D721Med (cell line): ENCODE measurements at places on chromosomes 11 and 22.

DNA sequence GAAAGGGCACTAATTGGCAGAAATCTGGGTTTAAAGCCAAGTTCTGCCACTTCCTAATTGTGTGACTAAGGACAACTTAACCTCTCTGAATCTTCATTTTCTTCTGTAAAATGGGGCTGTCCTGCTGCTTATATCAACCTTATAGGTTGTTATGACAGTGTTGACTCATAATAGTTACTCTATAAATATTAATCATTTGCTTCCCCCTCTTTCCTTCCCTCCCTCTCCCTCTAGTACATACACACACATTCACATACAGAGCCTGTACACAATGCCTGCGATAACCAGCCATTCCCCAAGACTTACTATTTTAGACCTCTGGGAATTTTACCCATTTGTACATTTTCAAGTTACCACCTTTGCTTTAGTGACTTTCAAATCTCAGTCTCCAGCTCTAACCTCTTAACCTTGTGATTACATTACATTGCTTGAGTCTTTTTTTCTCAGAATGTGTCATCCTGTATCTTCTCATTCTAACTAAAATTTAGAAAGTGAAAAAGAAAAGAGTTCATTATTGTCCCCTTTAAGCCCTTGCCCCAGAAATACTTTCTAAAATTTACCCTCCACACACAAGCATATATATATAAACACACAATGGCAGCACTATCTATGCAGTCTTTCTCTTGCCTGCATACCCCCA, 31.9 kb downstream of the GDPD4 start:
- DNase-seq: no peak

DNA sequence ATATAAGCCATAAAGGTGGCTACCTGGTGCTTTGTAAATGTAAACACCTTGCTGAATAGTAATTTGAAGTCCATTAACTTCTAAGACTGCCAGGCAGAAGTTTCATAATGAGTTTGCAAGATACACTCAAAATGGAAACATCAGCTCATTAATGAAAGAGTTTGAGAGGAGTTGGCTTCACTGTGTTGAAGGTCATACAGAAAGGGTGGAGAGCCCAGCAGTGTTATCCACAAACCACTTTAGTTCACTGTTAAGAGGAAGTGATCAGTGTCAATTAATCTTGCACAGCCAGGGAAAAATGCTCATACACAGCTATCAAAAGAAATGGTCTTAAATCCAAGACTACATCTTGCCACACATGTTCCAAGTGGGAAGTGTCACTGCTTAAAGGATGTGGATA, 689.4 kb downstream of the JRKL start:
- DNase-seq: no peak

DNA sequence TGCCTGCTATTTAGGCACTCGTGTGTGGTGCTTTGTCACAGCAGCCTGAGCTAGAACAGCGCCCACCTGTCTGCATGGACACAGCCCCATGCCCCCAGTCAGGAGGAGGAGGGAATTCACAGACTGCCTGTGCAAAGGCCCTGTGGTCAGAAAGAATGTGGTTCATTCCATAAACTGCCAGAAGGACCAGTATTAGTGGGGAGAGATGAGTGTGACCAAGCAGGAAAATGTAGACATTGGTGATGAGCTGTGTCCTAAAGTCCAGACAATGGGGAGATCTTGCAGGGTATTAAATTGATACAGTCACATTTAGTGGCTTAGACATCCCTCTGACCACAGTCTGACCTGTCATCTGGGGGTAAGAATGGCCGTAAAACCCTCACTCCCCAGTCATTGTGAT, 83.7 kb upstream of the LINC01488 start:
- DNase-seq: no peak

GRCh38 chr22:25072406-25072805, 119.9 kb downstream of the KIAA1671 start:
- DNase-seq: no peak

DNA sequence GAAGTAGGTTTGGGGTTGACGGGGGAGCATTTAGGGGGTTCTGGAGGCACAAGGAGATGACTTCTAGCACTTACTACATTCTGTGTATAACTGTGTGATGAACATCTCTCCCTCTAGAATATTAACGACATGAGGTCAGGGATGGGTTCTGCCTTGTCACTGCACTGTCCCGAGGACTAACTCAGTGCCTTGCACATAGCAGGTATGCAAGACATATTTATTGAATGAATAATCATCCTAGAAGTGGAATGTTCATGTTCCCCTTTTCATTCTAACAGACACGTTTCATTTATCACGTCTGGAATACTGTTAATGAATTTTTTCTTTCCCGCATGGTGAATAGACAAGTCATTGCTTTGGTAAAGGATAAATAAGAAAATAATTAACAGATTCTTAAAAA, 12.6 kb downstream of the SYT13 start:
- DNase-seq: no peak

GRCh38 chr11:64713781-64714363, 9.1 kb downstream of the NRXN2 start:
- no peak for DNase-seq

- DNase-seq: no peak
These were observed 66.9 kb downstream of the TBC1D22A start for GRCh38 chr22:46829117-46829891.

DNA sequence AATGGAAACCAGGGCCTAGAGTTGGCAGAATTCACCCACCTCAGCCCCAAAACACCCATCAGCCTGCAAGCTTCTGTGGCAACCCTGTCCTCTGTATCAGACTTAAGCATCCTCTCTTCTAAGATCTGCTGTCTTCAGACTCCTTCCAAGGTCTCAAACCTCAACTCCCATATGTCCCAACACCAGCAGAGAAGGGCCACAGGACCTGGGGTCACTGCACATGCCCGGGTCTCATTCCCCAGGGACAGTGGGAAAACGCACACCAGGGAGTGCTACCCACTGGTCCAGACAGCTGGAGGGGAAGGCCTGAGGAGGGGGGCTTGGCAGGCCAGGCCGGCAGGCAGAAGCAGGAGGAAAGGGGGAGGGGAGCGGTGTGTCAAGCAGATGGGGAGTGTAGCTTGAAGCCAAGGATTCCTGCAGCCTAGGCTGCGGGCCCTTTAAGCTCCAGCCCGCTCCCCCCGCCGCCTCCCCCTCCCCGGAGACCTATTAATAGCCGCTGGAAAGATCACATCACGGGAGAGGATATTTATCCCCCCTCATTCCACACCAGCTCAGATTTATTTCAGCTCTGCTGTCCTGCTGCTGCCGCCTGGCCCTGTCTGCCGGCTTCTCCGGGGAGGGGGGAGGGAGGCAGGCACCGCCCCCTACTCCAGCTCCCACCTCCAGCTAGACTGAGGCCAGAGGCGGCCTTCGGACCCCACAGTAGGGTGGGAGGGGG, 16.7 kb downstream of the BCL9L start:
- peak; percentile 63 for DNase-seq

DNA sequence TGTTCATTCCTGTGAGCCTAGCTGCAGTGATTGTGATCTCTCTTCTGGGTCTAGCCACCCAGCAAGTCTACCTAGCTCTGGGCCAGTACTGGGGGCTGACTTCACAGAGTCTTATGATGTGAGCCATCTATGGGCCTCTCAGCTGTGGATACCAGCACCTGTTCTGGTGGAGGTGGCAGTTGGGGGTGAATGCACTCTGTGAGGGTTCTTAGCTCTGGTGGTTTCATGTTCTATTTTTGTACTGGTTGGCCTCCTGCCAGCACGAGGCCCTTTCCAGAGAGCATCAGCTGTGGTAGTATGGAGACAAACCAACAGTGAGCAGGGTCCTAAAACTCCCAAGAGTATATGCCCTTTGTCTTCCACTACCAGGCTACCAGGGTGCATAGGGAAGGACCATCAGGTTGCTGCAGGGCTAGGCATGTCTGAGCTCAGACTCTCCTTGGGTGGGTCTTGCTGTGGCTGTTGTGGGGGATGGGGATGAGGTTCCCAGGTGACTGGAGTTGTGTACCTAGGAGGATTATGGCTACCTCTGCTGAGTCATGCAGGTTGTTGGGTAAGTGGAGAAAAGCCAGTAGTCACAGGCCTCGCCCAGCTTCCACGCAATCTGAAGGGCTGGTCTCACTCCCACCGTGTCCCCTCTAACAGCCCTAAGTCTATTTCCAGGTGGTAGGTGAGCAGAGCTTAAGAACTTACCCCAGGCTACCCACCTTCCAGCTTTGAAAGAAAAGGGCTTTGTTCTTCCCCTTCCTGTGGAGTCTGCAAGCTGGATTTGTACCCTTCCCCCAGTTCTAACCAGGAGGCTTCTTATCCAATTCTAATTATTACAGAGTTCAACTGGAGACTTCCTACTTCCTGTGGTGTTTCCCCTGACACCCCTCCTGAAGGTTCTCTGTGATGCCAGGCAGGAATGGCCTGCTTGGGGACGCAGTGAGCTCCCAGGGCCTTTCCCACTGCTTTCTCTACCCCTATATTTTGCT, 250.7 kb downstream of the LUZP2 start:
- DNase-seq: no peak

DNA sequence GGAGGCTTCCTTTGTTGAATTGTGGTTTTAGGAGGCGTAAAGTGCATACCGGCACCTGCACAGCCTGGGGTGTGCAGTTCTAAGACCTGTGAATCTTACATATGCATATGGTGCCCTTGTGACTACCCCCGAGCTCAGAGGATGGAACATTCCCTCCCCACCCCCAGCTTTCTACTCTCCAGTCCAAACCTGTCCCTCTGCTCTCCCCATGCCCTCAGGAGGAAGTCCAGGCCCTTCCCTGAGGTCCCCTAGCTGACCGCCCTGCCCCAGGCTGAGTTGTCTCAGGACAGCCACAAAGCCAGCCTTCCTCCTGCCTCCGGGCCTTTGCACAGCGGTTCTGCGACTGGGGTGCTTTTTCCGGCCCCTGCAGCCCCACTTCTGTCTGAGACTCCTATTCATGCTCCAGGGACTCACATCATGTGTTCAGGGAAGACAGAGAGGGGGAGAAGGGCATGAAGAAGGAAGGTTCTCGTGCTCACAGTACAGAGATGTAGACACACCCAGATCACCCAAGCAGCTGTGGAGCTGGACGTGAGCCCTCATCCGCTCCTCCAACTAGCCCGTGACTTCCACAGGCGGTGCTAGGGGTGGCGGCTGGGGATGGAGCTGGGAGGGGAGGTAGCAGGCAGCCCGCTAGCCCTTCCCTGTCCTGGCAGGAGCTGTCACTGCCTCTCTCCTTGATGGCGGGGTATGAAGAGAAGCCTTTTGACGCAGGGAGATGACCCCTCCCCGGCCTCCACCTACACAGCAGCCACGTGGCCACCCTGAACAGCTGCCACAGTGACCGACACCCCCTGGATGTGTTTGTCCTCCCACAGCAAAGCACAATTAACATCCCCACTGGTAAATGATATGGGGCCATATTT, 50.8 kb downstream of the FLRT1 start:
- no peak for DNase-seq

- DNase-seq: no peak
These were observed 13.4 kb downstream of the TNKS1BP1 start for GRCh38 chr11:57311109-57311936.

GRCh38 chr11:102430158-102430836, 22.3 kb downstream of the TMEM123 start:
- no peak for DNase-seq

DNA sequence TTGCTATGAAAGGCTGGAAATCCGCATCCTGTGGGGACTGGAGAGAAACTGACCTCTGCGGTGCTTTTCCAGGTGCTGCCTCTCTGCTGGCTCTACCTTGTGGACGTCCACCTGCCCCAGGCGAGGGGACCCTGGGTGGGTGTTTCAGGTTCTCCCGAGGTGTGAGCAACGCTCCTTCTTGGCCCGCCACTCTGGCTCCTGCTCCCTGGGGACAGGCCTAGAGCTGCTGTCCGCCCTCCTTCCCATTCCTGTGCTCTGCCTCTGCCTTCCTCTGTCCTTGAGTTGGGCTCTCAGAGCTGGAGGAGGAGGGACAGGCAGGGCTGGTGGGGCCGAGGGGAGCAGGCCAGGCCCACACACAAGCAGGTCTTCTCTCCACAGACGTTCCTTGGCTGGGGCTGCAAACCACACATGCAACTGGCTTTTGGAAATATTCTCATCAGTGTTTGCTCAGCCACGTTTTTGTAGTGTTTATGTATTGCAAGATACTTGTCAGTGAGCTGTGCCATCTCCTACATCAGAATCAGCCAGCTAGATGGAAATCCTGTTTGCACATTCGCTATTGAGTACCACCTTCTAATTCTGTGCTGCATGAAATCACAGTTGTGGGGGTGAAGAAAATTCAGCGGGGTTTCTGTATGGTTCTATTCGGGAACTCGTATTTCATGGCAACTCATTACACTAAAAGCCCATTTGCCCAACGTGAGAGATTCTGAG, 1115.0 kb downstream of the BRD1 start:
- DNase-seq: no peak

DNA sequence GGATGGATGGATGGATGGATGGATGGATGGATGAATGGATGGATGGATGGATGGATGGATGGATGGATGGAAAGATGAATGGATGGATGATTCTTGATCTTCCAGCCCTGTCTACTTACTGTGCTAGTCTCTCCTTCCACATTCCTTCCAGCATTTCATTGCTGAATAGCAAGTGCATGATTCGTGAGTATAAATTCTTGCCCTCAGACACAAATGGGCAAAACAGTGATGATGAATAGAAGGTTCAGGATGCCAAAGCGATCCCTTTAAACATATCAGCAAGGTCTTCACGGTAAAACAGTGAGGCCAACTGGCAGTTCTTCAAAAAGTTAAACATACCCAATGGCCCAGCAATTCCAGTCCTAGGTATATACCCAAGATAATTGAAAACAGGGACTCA, 400.2 kb downstream of the MN1 start:
- DNase-seq: no peak

DNA sequence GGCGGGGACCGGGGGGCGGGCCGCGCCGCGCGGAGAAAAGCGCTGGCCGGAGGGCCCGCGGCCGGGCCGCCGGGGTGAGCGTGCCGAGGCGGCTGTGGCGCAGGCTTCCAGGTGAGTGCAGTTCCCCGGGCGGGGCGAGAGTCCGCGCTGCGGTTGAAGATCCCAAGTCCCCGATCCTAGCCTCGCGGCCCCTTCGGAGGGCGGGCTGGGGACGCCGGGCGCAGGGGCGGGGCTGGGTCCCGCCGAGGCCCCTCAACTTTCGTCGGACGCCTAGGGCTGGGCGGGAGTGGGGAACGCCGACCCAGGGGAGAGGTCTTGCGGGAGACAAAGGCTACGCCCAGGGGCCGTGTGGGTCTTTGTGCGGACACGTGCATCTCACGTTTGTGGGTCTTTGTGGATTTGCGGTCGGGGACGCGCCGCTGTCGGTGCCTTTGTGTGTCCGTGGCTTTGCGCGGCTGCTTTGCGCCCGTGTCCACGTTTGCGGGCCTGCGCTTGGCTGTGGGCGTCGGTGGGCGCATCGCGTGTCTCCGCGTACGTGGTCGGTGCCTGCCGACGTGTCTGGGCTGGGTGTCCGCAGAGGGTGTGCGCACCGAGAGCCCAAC, at the start of gene TSKU:
Gene TSKU, plus strand, starts transcription at position 63 of the 602 bp plus-strand sequence. CDS start 12,261 bp downstream, outside the sequence.
- DNase-seq: no peak

DNA sequence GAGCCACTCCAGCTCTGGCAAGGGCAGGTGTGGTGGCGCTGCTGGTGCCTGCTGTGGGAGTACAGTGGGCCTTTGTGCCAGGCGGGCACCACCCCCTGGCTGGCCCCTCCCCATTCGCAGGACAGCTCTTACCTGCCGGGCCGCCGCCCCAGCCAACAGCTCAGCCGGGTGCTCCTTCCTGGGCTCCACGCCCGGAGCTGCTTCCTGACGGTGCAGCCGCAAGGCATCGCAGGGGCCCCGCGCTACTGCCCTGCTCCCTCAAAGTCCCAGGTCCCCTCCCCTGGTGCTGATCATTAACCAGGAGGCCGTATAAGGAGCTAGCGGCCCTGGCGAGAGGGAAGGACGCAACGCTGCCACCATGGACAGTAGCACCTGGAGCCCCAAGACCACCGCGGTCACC, at the start of gene SLC5A1:
Gene SLC5A1, plus strand, starts transcription at position 338 of the 400 bp plus-strand sequence. Its CDS starts 21 bp downstream, at position 359.
- no peak for DNase-seq

GRCh38 chr11:26019386-26019785, 312.5 kb upstream of the ANO3 start:
- DNase-seq: no peak
